CD4-positive, alpha-beta T cell (primary cell): ENCODE measurements at places on chromosomes 3 and 15. TPM values are rescaled to one million over a fixed set of nuclear protein-coding genes. Genes with fewer than 3 reads are reported as not detected.

DNA sequence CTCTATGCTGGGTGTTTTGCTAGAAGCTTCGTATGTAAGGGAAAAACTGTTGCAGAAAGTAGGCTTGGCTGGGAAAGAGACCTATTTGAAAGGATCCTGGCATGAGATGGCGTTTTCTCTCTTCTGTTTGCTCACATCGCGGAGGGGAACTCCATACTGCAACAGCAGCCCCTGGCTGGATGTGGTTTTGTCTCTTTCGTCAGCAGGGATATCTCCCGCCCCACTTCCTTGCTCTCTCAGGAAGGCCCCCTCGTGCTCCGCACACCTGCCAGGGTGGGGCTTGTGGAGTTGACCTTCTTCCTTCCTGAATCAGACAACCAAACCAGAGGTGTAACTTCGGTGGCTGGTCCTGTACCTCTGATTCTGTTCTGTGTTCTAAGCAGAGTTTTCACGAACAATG, 26.4 kb upstream of the MYZAP start:
- H3K36me3 ChIP-seq: no peaks in the 10 kb centered on the region
- peak; percentile 9 for DNase-seq
- H3K27me3 ChIP-seq: no peaks in the 10 kb centered on the region
- H3K27ac ChIP-seq: no peak overlapping the region
- H3K4me3 ChIP-seq: no peak overlapping the region
- peaks cover 19% of the 10 kb centered on the region for H3K4me1 ChIP-seq

- DNase-seq: no peak
- no peaks in the 10 kb centered on the region for H3K27me3 ChIP-seq
- no peaks in the 10 kb centered on the region for H3K36me3 ChIP-seq
- no peaks in the 10 kb centered on the region for H3K4me1 ChIP-seq
Observed at GRCh38 chr15:96521386-96521785, 190.9 kb downstream of the NR2F2 start.

- DNase-seq: no peak
- H3K4me1 ChIP-seq: peaks cover 16% of the 10 kb centered on the region
- no peaks in the 10 kb centered on the region for H3K27me3 ChIP-seq
- no peak overlapping the region for H3K27ac ChIP-seq
Observed at GRCh38 chr3:52181543-52181942, 16.4 kb upstream of the ALAS1 start.

The ROPN1B gene
- not detected for total RNA-seq

DNA sequence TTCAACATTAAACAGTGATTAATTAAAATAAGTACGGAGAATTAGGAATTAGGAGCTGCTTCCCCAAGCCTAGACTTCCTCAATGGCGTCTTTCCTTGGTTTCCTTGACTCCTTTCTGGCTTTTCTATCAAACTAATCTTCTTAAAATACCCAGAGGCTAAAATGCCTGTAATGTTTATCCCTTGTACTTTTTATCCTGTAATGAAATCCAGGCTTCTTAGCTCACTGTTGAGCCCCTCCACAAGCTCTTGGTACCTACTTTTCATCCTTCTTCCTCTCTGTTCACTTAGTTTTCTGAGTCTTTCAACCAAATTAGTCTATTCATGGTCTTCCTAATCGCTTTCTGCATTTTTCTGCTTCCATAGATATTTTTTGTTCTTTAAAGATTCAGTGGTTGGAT, 6.9 kb upstream of the UBE2E1 start:
- H3K27ac ChIP-seq: no peak overlapping the region
- H3K4me1 ChIP-seq: no peaks in the 10 kb centered on the region
- DNase-seq: no peak

DNA sequence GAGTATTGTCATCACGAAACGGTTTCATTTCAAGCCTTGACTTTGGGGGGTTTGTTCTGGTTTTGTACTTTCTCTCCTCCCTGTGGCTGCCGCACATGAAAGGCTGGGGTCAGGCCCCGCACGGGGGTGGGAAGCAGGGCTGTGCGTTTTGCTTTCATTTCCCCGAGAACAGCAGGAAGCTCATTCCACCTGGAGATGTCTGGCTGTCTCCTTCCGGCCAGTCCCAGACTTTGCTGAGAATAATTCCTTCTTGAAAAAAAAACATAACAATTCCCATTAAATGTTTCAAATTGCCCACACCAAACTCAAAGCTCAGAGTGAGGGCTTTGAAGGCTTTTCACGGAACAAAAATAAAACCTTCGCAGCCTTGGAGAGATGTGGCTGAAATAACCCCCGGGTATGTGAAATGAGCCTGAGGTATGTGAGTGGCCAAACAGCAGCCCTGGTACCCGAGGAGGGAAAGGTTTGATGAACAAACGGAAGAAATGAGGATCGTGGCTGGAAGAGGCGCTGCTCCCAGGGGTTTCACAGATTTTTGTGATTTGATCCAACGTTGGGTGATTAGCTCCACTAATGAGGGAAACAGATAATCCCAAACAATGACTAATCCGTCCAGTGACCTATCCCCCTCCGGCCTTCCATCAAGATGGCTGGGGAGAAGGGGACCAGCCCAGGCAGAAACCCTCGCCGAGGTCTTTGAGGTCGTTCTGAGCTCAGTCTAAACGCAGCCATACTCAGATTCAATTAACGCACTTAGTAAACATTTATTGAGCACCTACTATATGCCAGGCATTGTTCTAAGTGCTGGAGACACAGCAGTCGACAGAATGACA, 126.9 kb upstream of the MEF2A start:
- H3K36me3 ChIP-seq: no peaks in the 10 kb centered on the region
- H3K27me3 ChIP-seq: no peaks in the 10 kb centered on the region
- H3K4me1 ChIP-seq: peaks cover 58% of the 10 kb centered on the region
- no peak overlapping the region for H3K4me3 ChIP-seq
- DNase-seq: no peak

The MST1R gene
- total RNA-seq: 0.89 TPM

The NEIL1 gene
- total RNA-seq: 30.5 TPM

GRCh38 chr15:86558252-86558651, 478.6 kb downstream of the AGBL1 start:
- H3K27me3 ChIP-seq: no peaks in the 10 kb centered on the region
- H3K36me3 ChIP-seq: no peaks in the 10 kb centered on the region
- H3K4me1 ChIP-seq: no peaks in the 10 kb centered on the region
- H3K4me3 ChIP-seq: no peak overlapping the region
- no peak for DNase-seq
- no peak overlapping the region for H3K27ac ChIP-seq

DNA sequence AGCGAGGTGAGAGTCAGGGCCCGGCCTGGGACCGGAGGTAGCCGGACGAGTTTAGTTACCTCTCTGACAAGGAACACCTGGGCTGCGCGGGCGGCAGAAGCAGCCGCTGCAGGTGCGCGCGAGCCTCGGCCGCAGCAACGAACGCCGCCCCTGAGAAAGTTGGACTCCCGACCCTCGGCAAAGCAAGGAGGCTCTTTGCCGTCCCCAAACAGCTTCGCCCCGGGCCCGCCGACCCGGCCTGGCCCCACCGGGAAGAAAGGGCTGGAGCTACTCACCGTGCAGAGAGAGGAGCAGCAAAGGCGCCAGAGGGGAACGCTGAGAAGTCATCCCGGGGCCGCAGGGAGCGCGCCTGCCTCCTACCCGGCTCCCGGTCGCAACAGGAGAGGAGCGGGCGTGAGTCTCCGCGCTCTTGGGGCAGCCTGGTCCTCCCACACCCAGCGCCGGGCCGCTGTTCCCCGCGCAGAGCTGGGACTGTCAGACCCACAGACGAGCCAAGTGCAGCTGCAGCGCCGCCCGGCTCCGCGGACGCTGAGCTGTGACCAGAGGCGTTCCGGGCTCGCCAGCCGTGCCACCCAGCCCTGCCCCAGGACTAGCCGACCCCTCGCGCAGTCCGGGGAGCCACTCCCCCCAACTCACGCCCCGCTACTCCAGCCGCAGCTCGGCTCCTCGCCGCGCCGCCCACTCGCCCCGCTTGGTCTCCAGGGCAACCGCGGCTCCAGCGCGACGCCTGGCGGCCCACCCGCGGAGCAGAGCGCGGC, at the start of gene IGSF11:
TSS of gene IGSF11 (minus strand) at position 591 of the 758 bp plus-strand sequence. CDS start at position 327, 264 bp downstream.
- peaks cover 11% of the 10 kb centered on the region for H3K4me1 ChIP-seq
- DNase-seq: peak; percentile 43
- peak within 1 kb of the TSS; percentile 64 for H3K4me3 ChIP-seq
- H3K27ac ChIP-seq: no peak within 1 kb of the TSS

GRCh38 chr15:65077981-65078352, 1.4 kb downstream of the KBTBD13 start:
- no peak overlapping the region for H3K27ac ChIP-seq
- H3K27me3 ChIP-seq: peaks cover 7% of the 10 kb centered on the region
- H3K36me3 ChIP-seq: no peaks in the 10 kb centered on the region
- peak; percentile 58 for DNase-seq

DNA sequence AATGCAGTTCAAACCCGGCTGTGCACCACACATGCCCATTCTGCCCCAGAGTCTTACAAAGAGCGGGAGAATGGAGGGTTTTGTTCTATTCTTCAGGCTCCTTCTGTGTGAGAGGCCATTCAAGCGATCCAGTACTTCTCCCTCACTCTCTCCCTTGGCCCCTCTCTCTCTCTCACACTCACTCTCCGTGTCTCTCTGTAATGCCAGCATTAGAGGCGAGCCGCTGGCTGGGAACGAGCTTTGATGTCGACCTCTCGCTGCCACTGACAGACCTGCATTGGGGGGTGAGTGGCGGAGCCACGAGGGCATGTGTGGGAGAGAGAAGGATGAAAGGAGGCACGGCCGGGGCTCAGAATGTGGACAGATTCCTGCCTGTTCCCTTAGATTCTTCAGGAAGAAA, 231.7 kb upstream of the ARRDC4 start:
- no peak for DNase-seq
- H3K27me3 ChIP-seq: no peaks in the 10 kb centered on the region
- H3K4me3 ChIP-seq: no peak overlapping the region

DNA sequence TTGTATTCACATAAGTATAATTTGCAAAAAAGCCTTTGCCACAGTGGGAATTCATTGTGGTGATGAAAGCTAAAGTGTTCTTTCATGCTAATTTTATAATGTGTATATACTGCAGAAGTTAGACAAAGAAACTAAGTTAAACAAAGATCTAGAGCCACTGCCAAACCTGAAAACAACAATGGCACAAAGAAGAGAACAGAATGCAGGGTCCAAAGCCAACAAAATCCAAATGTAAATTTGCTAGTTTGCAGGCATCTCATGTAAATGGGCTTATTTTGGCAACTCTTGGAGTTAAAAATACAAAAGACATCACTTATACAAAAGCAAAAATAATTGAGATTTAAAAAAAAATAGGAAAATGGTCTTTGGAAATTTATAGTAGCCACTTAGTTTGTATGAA, 123.0 kb downstream of the TCF12 start:
- H3K27ac ChIP-seq: no peak overlapping the region
- no peak overlapping the region for H3K4me3 ChIP-seq
- H3K36me3 ChIP-seq: no peaks in the 10 kb centered on the region
- no peak for DNase-seq
- no peaks in the 10 kb centered on the region for H3K27me3 ChIP-seq

DNA sequence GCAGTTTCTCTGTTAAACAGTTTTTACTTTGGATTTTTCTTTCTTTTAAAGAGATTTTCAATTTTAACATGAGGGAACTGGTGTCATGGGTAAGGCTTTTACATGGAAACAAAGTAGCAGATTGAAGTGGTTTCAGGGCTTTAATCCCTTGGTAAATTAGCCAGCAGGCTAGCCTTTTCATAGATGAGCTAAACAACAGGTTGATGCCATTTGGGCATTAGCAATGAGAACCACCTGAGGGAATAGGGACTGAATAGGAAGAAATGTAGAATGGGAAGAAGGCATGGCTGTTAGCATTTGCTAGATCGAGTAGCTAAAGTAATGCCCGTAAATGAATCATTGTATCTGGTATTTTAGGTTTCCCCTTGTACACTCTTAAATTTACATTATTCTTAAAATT, 165.5 kb upstream of the MLF1 start:
- H3K36me3 ChIP-seq: no peaks in the 10 kb centered on the region
- no peak overlapping the region for H3K27ac ChIP-seq
- DNase-seq: no peak
- H3K27me3 ChIP-seq: no peaks in the 10 kb centered on the region

The LSAMP gene
- not detected for total RNA-seq

The NKTR gene
- 236 TPM for total RNA-seq

- no peaks in the 10 kb centered on the region for H3K36me3 ChIP-seq
- peaks cover 28% of the 10 kb centered on the region for H3K4me1 ChIP-seq
- no peak for DNase-seq
- H3K27me3 ChIP-seq: no peaks in the 10 kb centered on the region
- peak overlapping the region; percentile 86 for H3K27ac ChIP-seq
Observed at GRCh38 chr3:196741249-196741889, 1.7 kb downstream of the PAK2 start.

The REC114 gene
- not detected for total RNA-seq

DNA sequence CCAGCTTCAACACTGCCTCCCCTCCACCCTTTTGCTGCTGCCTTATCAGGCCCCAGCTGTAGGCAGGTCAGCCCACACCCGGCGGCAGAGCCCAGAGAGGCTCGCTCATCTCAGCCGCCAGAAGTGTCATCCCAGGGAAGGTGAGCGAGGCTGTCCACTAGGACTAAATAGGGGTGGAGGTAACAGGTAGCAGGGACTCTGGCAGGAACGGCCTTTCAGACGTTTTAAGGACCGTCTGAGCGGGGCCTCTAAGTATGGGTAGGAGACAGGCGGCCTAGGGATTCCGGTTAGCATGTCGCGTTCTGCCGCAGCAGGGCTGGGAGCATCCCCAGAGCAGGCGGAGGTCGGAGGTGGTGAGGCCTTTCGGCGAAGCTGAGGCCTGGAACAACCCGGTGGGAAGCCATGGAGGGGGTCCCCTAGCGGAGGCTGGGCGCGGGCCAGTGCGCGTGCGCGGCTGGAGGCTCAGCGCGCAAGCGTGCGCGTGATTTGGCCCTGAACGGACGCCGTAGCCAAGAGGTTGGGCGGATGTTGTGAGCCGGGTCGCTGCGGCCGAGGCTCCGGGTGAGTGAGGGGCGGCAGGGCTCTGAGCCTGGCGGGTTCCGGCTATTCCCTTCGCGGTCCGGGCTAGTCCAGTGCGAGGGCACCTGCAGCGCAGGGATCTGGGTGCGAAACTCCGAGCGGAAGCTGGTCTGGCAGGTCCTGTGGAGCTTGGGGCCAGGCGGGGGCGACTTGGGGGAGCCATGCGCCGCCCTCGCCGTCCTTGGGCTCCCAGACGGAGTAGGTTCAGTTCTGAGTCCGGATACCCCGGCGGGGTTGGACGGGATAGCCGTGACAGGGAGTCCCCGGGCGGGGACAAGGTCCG, at the start of the genes MST1 and RNF123:
TSS of gene MST1 (minus strand) at position 429 of the 862 bp plus-strand sequence. CDS start 783 bp downstream, outside the sequence.
TSS of gene RNF123 (plus strand) at position 512 of the 862 bp plus-strand sequence. CDS start 1,609 bp downstream, outside the sequence.
- H3K4me1 ChIP-seq: peaks cover 49% of the 10 kb centered on the region
- H3K27me3 ChIP-seq: no peaks in the 10 kb centered on the region
- peak; percentile 97 for DNase-seq
- H3K27ac ChIP-seq: peak within 1 kb of the TSS; percentile 87

The OR5K2 gene
- total RNA-seq: not detected
